ENCODE measurements at places on chromosomes 7 and 10. TPM values are rescaled to one million over a fixed set of nuclear protein-coding genes. Genes with fewer than 3 reads are reported as not detected.

- no peaks in the 10 kb centered on the region for H3K27me3 ChIP-seq
- peaks cover 30% of the 10 kb centered on the region for H3K4me1 ChIP-seq
- H3K27ac ChIP-seq, result no peak overlapping the region
- H3K36me3 ChIP-seq, result no peaks in the 10 kb centered on the region
- H3K4me3 ChIP-seq, result no peak overlapping the region
- DNase-seq, result no peak
Observed at GRCh38 chr7:75650681-75651080, 88.1 kb downstream of the HIP1 start.

Gene LIPJ
- 0.87 TPM for total RNA-seq

- H3K4me1 ChIP-seq, result no peaks in the 10 kb centered on the region
- DNase-seq, result no peak
- no peaks in the 10 kb centered on the region for H3K36me3 ChIP-seq
Observed at GRCh38 chr7:116165717-116166116, 44.6 kb upstream of the TES start.

- H3K27me3 ChIP-seq, result no peaks in the 10 kb centered on the region
- H3K27ac ChIP-seq, result no peak overlapping the region
- no peak for DNase-seq
Observed at GRCh38 chr10:97020452-97021400, 165.0 kb downstream of the SLIT1 start.

DNA sequence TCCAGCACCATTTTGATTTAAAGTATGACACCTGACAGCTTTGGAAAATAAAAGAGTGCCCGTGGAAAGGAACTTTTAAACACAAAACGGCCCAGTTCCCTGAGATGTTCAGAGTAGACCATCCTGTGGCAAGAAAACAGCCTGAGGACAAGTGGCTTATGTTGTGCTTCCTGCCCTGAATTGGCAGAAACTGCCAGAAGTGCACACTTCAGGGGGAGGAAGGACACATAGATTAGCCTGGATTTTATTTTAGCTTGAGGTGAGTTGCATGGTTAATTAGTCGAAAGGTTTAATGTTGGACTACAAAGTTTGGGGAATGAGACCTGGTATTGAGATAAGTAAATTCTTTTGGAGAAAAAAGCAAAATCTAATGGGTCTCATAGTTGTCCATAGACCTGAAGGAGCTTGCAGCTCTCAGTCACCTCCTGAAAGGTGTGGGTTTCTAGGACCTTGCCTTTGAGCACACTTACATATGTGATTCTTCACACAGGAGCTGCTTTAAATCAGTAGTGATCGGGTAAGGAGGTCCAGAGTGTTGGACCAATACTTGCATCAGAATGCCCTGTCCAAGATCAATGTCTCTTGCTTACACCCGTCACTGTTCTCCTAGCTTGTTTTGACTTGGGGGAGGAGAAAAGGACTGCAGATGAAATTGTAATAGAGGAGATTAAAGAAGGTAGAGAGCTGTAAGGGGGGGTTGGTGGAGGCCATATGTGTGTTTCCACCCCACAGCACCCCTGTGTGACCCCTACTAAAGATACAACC, 4.9 kb downstream of the ITIH2 start:
- H3K27ac ChIP-seq, result no peak overlapping the region
- no peak for DNase-seq
- H3K4me3 ChIP-seq, result no peak overlapping the region
- H3K4me1 ChIP-seq, result no peaks in the 10 kb centered on the region
- no peaks in the 10 kb centered on the region for H3K36me3 ChIP-seq
- H3K27me3 ChIP-seq, result no peaks in the 10 kb centered on the region

GRCh38 chr10:64385355-64385754, 864.2 kb downstream of the REEP3 start:
- DNase-seq, result no peak
- H3K27me3 ChIP-seq, result no peaks in the 10 kb centered on the region
- H3K36me3 ChIP-seq, result no peaks in the 10 kb centered on the region
- H3K4me1 ChIP-seq, result no peaks in the 10 kb centered on the region

DNA sequence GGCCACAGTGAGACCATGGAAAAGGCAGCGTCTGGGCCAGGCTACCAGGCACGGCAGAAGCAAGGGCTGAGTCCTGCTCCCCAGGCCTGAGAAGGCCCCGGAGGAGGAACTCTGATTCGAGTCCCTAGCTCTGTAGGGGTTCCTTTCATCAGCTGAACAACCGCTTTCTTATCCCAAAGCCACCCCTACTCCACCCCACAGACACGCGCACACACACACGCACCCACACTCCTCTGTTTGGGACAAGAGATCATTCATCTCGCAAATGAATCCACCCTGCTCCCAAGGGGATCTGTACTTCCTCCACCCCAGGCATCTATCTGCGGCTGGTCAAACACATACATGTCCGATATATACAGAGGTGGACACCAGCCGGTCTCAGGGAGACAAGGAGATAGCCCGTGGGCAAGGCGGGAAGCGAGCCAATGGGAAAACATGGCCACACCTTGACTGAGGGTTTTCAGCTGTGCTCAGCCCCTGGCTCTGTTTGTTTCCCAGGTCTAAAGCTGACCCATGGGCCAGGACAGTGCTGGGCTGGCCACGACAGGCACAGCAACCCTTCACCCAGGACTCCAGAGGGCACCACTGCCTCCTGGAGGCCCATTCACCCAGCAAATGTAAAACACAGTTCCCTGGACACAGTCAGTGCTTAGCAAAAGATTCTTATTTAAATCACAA, 7.3 kb downstream of the ZCCHC24 start:
- no peaks in the 10 kb centered on the region for H3K36me3 ChIP-seq
- H3K27ac ChIP-seq, result peak overlapping the region; percentile 86
- no peak overlapping the region for H3K4me3 ChIP-seq
- H3K27me3 ChIP-seq, result no peaks in the 10 kb centered on the region
- no peak for DNase-seq

DNA sequence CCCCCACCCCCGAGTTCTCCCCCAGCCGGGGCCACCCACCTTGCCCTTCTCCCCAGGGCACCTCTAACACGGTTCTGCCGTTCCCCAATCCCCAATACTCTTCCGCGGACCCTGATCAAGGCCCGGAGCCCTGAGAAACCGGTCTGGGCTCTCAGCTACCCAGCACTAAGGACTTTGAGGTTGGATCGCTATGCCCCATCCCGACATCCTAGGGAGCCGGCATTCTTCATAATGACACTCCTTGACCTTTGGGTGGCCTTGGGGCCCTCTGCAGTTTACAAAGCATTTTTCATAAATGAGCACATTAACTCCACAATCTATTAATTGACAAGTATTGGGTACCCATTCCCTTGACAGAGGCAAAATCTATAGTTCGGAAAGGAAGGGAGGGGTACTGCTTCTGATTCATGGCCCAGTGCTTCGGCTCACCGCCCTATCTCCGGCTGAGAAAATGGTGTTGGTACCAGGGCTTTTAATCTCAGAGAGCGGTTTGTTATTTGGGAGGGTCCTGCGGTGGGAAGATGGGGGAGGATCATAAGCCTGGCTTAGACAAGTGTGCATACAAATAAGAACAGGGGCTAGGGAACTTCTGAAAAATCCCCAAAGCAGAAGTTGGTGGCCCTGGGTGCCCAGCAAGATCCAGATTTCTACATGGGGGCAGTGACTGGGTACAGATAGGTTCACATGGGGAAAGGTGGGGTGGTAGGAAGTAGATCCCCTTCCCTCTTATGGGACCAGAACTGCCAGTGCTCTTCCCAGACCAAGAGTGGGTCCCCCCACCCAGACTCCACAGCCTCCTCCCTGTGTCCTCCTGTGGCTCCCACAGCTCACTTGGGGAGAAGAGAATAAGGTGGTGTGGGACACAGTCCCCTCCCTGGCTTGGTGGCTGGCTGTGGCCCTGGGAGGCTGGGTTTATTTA, 3.2 kb downstream of the IMPDH1 start:
- peaks cover 33% of the 10 kb centered on the region for H3K4me1 ChIP-seq
- no peaks in the 10 kb centered on the region for H3K36me3 ChIP-seq
- H3K27me3 ChIP-seq, result no peaks in the 10 kb centered on the region
- H3K4me3 ChIP-seq, result peak overlapping the region; percentile 78
- peak overlapping the region; percentile 96 for H3K27ac ChIP-seq

Gene PTPRZ1
- total RNA-seq, result 26.4 TPM

GRCh38 chr7:17474724-17475344, 176.4 kb downstream of the AHR start:
- no peak overlapping the region for H3K4me3 ChIP-seq
- H3K36me3 ChIP-seq, result no peaks in the 10 kb centered on the region
- no peaks in the 10 kb centered on the region for H3K27me3 ChIP-seq

Gene CCL26
- not detected for total RNA-seq

Gene TMEM184A
- 2.5 TPM for total RNA-seq

- peak overlapping the region; percentile 37 for H3K4me3 ChIP-seq
- peaks cover 11% of the 10 kb centered on the region for H3K4me1 ChIP-seq
- H3K27ac ChIP-seq, result no peak overlapping the region
Observed at GRCh38 chr10:70440296-70441160, 953 bp downstream of the NODAL start.

DNA sequence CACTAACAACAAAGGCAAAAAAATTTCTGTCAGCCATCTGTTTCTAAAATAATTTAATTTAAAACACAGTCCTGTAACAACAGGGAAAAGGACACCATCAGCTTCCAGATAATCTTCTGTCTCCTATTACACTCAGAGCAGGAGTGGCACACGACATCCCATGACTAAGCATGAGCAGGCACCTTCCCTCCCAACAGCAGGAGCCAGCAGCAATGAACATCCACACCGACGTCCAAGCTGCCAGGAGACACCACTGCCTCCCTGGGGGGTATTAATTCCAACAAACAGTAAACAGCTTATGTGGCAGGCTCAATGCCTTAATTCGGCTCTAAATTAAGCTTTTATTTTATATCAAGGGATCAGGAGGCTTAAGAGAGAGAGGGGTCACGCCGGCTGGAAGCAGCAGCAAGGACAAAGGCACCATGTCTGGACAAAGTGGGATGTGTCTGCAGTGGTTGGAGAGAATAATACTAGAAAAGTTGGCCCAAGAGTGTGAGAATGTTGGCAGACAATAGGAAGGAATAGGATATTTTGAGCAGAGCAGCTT, 45.7 kb downstream of the KIAA1549 start:
- H3K4me3 ChIP-seq, result no peak overlapping the region
- no peak overlapping the region for H3K27ac ChIP-seq
- peak; percentile 21 for DNase-seq
- no peaks in the 10 kb centered on the region for H3K27me3 ChIP-seq

DNA sequence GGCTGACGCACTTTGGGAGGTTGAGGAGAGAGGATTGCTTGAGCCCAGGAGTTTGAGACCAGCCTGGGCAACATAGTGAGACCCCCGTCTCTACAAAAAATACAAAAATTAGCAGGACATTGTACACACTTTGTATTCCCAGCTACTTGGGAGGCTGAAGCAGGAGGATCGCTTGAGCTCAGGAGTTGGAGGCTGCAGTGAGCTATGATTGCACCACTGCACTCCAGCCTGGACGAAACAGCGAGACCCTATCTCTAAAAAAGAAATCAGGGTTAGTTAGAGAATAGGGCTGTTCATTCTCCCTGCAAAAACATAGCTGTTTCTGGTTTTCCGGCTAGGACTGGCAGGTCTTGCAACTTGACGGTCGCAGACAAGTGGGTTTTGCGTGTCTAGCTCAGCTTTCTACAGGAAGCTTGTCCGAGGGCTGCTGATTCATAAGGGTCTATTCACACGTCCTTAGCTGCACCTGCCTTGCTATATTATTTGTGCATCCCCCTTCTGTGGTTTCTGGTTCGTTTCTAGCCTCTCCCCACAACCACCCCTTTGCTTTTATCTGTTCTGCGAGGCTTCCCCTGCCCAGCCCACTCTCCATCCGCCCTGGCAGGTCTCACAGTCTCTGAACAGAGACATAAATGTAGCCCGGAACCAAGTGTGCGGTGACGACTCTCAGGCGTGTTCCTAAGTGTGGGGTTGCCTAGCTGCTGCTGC, 10.7 kb downstream of the AMZ1 start:
- no peaks in the 10 kb centered on the region for H3K36me3 ChIP-seq
- no peak for DNase-seq
- H3K4me1 ChIP-seq, result no peaks in the 10 kb centered on the region
- H3K4me3 ChIP-seq, result no peak overlapping the region
- no peaks in the 10 kb centered on the region for H3K27me3 ChIP-seq

- no peaks in the 10 kb centered on the region for H3K36me3 ChIP-seq
- peaks cover 27% of the 10 kb centered on the region for H3K27me3 ChIP-seq
- H3K4me1 ChIP-seq, result no peaks in the 10 kb centered on the region
- DNase-seq, result no peak
Observed at GRCh38 chr7:131945313-131945911, 389.0 kb upstream of the PODXL start.

GRCh38 chr10:128571071-128571470, 444.8 kb upstream of the MKI67 start:
- H3K27ac ChIP-seq, result no peak overlapping the region
- DNase-seq, result no peak
- no peaks in the 10 kb centered on the region for H3K4me1 ChIP-seq
- H3K4me3 ChIP-seq, result no peak overlapping the region
- no peaks in the 10 kb centered on the region for H3K36me3 ChIP-seq
- H3K27me3 ChIP-seq, result no peaks in the 10 kb centered on the region

GRCh38 chr7:121002048-121002756, 13.7 kb downstream of the CPED1 start:
- DNase-seq, result no peak
- no peaks in the 10 kb centered on the region for H3K36me3 ChIP-seq
- H3K4me3 ChIP-seq, result no peak overlapping the region
- H3K27ac ChIP-seq, result no peak overlapping the region
- H3K27me3 ChIP-seq, result no peaks in the 10 kb centered on the region

DNA sequence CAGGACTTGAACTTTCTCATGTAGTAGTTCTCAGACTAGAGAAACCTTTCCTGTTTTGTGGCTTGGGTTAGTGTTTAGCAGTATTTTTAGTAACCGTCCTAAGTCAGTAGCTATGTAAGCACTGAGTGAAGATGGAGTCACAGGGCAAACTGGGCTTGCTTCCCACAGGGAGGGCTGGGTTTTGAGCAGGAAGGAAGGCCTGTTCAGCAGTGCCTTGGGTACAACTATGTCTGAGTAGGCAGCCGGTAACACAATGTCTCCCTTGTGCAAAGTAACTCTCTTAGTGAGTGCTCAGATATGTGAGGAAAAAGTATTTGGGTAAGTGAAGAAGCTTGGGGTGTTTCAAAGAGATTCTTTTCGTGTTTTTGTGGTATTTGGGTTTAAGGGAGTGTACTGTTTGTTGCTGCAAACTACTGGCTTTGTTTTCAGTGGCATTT, 96.4 kb downstream of the CCSER2 start:
- H3K27ac ChIP-seq, result peak overlapping the region; percentile 49
- H3K27me3 ChIP-seq, result no peaks in the 10 kb centered on the region
- peak overlapping the region; percentile 8 for H3K4me3 ChIP-seq
- peaks cover 5% of the 10 kb centered on the region for H3K4me1 ChIP-seq
- no peaks in the 10 kb centered on the region for H3K36me3 ChIP-seq

Gene WEE2
- not detected for total RNA-seq

- peaks cover 6% of the 10 kb centered on the region for H3K4me1 ChIP-seq
- H3K36me3 ChIP-seq, result no peaks in the 10 kb centered on the region
- no peak overlapping the region for H3K4me3 ChIP-seq
- H3K27ac ChIP-seq, result peak overlapping the region; percentile 75
Observed at GRCh38 chr7:150903606-150904005, 51.3 kb downstream of the AOC1 start.

Gene TMEM229A
- not detected for total RNA-seq

GRCh38 chr7:139109983-139110411, 477 bp upstream of the ZC3HAV1 start:
- H3K36me3 ChIP-seq, result no peaks in the 10 kb centered on the region
- DNase-seq, result no peak
- no peaks in the 10 kb centered on the region for H3K4me1 ChIP-seq
- peak overlapping the region; percentile 63 for H3K4me3 ChIP-seq
- no peaks in the 10 kb centered on the region for H3K27me3 ChIP-seq

Measured in tibial nerve (tissue), 4 donors.